ENCODE measurements at places on chromosomes 16 and 17.

DNA sequence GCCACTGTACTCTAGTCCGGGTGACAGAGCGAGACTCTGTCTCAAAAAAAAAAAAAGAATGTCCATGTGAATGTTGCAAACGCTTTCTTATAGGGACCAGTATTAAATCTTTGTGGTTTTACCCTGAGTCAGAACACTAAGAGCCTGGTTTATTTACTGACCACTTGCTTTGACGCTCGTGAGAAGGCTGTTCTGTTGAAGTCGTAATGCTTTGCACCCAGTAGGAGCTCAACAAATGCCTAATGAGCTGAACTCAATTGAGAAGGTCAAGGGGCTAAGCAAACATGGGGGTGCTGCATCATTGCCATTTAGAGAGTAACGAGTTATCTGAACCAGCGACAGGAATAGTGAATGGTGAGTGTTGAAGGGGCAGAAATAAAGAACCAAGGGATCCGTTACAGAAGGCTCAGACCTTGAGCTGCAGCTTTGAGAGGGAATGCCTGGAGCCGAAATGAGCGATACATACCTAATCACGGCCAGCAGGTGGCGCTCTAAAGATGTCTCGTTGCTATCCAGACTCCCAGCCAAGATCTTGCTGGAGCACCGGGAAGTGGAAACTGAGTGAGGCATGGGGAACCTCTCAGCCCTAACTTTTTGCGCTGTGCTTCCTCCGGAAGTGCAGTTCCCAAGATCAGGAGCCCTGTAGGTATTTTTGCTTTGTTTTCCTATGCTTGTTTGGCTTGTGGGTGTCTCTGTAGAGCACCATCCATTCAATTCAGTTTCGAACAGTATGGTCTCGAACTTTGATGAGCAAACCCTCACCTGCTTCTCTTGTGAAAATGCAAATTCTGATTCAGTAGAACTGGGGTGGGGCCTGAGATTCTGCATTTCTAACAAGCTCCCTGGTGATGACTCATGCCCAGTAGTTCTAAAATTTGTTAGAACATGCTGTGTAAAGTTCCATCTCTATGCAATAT lies 12.6 kb upstream of the RNF222 start:
- peak; percentile 83 for DNase-seq

DNA sequence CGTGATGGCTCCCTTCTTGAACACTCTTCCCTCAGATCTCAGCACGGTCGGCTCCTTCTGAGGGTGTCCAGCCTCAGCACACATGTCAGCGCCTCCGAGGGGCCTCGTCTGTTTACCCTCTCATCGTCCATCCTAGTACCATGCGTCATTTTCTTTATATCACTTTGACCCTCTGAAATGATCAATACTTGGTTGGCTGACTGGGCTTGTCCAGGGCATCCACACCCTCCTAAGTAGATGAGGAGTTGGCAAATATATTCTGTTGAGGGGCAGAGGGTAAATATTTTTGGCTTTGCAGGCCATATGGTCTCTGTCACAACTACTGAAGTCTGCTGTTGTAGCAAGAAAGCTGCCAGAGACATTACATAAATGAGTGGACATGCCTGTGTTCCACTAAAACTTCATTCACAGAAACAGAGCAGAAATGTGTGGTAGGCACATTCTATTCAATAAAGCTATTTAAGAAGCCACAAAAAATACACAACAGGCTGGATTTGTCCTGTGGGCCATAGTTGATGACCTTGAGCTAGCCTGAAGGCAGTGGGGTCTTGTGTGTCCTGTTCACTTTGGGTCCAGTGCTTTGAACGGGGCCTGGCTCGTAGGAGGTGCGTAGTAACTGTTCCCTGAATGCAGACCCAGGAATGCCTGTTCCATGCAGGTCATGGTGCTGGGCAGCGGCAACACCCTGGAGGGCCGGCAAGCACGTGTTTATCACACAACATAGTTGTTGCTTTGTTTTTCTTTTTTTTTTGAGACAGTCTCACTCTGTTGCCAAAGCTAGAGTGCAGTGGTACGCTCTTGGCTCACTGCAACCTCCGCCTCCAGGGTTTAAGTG lies 185.8 kb downstream of the SNX29 start:
- no peak for DNase-seq

DNA sequence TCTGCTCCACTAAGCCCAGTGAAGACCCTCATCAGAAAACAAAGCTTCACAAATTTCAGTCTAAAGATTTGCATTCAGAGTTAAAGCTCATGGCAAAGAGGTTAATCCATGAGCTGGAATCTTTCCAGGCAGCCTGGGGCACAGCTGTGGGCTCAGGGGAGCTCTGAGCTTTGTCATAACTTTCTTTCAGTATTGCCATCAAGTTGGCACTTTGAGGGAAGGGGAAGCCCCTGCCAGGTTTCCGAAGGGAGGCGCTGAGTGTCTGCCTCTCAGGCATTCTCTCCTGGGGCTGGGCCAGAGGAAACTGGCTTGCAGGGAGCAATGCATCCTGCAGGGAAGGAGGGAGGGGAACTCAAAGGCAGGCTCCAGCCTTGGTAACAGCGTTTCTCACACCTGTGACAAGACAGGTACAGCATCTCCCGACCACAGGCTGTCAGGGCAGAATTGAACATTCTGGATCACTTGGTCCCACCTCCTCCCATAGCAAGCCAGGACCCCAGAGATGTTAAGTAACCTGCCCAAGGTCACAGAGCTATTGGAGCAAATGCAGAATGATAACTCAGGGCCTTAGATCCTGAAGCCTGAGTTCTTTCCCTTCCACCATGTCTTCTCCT lies 3.9 kb downstream of the LPO start:
- DNase-seq: no peak

GRCh38 chr17:73772107-73772705 lies 128.0 kb upstream of the SDK2 start:
- no peak for DNase-seq

DNA sequence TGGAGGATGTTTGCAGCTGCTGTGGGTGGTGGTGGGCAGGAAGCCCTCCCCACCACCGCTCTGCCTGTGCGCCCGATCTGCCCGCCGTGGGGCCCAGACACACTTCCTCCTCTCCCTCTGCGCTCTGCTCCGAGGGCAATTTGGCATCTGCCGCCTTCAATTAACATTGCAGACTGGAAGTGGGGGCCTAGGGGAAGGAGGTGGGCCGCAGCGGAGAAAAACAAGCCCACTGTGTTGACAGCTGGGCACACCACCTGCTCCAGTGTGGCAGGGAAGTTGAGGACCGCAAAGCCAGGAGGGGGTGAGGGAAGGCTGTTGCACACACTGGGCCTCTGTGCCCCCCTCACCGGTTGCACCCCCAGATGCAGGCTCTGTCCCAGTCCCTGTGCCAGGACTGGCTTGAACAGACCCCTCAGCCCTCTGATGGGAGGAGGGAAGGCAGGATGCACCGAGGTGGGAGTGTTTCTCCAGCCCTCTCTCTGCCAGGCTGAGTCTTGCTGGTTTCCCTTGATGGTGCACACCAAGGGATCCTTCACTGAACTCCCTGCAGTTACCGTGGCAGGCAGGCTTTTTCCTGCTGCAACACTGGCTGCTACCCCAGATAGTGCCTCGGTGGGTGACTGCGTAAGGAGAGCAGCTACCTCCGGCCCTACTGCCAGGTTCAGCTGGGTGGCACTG lies 72.8 kb upstream of the MED9 start:
- DNase-seq: peak; percentile 68

DNA sequence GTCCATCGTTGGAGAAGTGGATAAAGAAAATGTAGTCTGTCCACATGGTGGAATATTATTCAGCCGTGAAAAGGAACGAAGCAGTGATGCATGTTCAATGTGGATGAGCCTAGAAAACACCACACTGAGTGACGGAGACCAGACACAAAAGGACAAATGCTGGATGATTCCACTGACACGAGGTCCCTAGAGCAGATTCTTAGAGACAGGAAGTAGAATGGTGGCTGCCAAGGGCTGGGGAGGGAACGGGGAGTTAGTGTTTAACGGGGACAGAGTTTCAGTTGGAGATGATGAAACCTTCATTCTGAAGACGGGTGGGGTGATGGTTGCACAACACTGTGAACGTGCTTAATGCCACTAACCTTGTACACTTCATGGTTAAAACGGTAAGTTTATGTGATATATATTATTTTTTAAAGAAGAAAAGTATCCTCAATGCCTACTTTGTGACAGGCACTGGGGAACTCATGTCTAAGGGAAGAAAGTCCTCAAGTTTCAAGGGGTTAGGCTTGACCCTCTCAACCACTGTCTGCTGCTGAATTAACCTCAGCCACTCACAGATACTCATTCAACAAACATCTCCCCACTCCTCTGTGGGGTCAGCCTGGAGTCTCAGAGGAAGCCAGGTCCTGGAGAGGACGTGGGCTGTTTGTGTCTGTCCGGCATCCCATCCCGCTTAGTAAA lies 17.6 kb downstream of the C16orf74 start:
- DNase-seq: no peak

DNA sequence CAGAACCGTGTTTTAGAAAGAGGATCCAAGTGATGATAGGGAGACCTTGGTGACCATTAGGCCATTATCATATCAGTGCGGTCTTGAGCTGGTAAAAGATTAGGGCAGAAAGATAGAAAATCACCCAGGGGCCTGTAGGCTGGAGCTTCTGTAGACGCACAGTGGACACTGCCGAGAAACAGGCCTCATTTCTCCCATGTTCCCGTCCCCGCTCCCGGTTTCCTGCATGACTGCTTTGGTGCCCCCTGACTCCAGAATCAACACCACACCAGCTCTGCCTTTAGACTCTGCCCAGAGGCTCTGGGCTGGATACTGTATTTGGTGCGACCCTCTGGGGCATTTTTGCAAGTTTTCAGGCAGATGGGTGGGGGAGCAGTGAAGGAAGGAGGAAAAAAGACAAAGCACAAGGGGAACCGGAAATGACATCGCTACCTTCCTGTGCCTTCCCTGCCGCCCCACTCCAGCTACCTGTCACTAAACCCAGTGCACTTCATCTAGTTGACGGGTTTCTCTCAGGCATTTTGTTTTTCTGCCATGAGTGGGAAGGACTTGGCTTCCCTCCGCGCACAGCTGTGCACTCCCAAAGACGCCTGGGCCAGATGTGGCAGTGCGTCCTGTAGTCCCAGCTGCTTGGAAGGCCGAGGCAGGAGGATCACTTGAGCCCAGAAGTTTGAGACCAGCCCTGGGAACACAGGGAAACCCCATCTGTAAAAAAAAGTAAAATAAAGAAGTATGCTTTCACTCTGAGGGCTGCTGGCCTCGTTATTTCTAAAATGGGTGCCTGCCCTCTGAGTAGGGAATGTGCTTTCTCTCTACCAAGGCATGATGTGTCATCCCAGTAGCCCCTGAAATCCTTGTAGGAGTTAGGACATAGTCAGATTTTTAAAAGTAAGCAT lies 214.1 kb downstream of the RPTOR start:
- DNase-seq: no peak

GRCh38 chr16:22075776-22076175 lies 16.6 kb upstream of the VWA3A start:
- DNase-seq: no peak

GRCh38 chr16:53093162-53093744 lies 38.5 kb downstream of the CHD9 start:
- DNase-seq: no peak

- DNase-seq: no peak
These were observed 49.8 kb downstream of the IRF8 start for GRCh38 chr16:85948616-85949265.

DNA sequence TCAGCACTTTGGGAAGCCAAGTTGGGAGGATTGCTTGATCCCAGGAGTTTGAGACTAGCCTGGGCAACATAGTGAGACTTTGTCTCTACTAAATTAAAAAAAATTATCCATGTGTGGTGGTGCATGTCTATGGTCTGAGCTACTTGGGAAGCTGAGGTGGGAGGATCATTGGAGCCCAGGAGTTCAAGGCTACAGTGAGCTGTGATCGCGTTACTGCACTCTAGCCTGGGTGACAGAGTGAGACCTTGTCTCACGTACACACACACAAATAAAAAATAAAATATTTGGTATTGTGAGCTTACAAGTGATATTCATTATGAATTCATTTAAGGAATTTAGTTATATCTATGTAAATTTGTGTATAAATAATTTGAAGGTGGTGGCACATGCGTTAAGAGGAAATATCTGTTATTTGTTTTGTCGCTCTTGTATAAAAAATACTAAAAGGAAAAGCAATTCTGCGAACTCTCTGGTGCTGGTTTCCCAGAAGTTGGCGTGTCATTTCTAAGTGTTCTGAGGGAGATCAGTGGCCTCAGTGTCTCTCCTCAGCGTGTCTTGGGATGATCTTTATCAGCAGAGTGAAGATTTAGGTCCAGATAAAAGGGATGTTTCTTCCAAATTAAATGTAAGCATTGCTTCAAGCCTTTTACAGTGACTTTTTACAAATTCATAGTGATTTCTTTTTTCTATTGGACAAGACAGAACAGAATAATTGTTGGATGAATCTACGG lies 187.6 kb downstream of the FTO start:
- DNase-seq: no peak

DNA sequence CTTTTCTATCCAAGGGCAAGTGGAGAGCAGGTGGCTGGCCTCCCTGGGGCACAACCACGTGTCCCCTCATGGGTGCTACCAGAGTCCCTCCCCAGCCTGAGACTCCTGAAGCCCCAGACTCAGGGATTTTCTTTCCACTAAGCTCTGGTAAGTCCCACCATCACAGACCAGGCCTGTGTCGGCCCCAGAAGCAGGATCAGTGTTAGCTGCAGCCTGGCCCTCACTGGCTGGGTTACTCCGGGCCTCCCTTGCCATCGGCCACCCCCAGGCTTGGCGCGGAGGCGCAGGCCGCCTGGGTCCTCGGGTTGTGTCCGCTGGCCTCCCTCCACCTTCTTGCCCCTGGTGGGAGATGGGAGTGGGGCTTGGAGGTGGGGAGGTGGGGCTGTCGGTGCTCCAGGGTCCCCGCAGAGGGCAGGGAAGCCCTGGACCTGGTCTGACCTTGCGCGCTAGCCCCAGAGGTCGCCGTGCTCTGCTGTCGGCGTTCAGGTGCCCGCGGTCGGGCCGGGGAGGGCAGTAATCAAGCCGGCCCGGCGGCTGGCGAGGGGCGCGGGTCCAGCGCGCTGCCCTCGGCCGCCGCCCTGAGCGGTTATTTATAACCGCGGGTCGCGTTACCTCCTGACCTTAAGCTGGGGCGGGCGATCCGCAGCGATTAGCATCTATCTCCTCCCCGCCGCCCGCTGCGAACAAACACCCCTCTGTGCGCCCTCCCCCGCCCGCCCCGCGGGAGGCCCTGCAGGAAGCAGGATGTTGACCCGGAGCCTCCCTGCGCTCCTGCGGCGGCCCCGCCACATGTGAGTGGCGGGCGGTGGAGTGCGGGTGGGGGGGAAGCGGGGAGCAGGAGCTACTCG lies 78.1 kb upstream of the TOB1 start:
- DNase-seq: peak; percentile 86

GRCh38 chr16:29154676-29155121 lies 169.8 kb downstream of the LAT start:
- DNase-seq: no peak

DNA sequence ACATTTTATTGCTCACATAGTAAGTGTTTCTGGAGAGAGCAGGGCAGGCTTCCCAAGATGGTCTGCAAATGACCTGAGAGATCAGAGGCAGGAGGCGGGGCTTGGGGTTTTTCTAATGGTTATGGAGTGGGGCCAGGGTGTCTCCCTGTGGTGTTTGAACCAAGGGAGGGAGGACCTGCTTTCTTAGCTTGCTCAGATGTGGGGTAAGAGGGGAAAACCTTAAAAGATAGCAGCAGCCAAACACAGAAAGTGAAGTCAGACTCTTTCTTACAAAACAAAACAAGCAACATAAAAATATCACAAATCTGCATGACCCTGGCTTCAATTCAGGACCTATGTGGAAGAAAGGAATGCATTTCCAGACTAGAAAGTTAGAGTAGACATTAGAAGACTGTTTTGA lies 22.9 kb upstream of the DNAJA2 start:
- no peak for DNase-seq

GRCh38 chr17:34487626-34488025 lies 91.8 kb upstream of the TMEM132E start:
- no peak for DNase-seq
